Hindlimb muscle (tissue), 1 donor: ENCODE measurements at places on chromosomes 2 and 18. TPM values are rescaled to one million over a fixed set of nuclear protein-coding genes. Genes with fewer than 3 reads are reported as not detected.
A peak's percentile ranks its signal among the peaks of the same experiment; 100 is the strongest.

GYPC gene
- 133 TPM for polyA plus RNA-seq

- peak; percentile 11 for DNase-seq
Observed at GRCh38 chr18:45688113-45688512, 35.9 kb upstream of the SLC14A1 start.

DNA sequence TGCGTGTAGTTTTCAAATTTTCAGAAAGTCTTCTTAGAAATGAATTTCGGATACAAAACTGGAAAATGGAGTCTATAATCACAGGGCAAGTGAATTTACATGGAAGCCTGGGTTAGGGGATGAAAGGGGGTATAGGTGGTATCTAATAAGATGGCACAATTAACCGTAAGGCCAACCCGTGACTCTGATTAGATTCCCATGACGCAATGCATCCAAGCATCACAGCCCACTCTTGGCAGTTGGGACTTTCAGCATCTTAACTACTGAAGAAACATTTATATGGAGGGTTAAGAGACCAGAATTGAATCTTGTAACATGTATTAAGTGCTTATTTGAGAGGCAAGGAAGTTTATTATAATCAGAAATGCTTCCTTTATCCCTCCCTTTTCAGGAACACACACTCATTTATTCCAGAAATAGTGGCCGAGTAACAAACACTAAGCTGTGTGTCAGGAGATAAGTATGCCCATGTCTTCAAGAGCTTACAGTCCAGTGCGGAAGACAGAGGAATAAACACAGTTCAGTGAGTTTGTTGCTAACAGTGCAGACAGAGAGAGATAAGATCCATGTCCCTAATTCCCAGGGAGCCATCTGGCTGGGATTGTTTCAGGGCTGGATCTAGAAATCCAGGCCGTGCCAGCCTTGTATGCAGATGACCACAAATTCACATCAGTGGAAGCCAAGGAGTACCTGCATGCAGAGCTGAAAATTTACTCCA, 151.2 kb downstream of the ANTXR1 start:
- no peak for DNase-seq

DNA sequence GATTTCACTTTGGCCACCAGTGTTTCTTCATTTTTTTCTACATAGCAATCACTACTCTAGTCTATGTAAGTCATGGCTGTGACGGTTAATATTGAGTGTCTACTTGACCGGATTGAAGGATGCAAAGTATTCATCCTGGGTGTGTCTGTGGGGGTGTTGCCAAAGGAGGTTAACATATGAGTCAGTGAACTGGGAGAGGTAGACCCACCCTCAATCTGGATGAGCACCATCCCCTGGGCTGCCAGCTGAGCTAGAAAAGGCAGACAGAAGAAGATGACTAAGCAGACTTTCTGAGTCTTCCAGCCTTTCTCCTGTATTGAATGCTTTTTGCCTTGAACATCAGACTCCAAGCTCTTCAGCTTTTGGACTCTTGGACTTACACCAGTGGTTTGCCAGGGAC, 265.0 kb upstream of the SLC8A1 start:
- no peak for DNase-seq

DCC gene
- 0.14 TPM for polyA plus RNA-seq

DNA sequence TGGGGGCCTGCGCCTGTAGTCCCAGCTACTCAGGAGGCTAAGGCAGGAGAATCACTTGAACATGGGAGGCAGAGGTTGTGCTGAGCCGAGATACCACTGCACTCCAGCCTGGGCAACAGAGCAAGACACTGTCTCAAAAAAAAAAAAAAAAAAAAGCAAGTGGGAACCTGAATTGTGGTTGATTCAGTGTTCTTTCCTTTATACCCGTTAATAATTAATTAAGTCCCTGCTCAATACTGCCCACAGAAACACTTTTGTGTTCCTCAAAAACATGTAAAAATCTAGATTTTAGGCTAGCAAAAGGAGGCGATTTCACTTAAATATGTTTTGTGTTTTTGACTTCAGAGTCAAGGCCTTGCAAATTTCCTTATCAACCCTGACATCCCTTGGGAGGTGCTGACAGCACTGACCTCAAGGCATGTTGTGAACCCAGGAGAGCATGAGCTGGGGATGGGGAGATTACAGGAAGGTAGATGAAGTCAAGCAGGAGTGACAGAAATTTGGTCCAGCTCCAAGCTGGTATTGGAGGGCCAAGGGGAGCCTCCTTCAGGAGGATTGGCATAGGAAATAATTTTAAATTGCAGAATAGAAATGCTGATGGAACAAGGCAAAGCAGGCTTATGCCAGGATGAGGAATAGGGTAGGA, 89.0 kb upstream of the PNPT1 start:
- DNase-seq: no peak

DNA sequence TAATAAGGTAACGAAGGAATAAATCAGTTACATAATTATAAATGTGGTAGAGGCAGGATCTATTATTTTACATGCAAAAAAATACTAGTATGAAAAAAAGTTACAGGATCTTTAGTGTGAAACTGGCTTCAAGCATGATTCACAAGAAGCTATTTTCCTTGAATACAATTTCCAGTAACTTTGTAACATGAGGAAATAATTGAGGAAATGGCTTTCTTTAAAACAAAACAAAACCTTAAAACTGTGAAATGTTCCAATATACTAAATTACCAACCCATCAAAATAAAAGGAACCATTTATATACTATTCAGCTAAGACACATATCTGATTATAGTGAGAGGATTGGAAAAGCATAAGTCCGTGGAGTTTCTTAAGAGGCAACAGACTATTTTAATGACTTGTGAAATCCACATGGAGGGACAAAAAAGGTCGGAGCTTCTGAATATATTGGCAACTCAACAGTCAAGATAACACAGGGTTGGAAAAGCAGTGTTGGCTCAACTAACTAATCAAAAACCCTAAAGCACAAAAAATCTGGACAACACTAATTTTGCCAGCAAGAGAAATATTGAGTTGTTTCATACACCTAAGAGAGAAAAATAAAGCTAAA, 10.6 kb downstream of the IRS1 start:
- no peak for DNase-seq

- no peak for DNase-seq
Observed at GRCh38 chr18:48780201-48780912, 170.4 kb downstream of the SMAD7 start.

GPR35 gene
- polyA plus RNA-seq: 2.5 TPM

GRCh38 chr2:205407984-205408383, 274.3 kb upstream of the NRP2 start:
- DNase-seq: peak; percentile 79

DNA sequence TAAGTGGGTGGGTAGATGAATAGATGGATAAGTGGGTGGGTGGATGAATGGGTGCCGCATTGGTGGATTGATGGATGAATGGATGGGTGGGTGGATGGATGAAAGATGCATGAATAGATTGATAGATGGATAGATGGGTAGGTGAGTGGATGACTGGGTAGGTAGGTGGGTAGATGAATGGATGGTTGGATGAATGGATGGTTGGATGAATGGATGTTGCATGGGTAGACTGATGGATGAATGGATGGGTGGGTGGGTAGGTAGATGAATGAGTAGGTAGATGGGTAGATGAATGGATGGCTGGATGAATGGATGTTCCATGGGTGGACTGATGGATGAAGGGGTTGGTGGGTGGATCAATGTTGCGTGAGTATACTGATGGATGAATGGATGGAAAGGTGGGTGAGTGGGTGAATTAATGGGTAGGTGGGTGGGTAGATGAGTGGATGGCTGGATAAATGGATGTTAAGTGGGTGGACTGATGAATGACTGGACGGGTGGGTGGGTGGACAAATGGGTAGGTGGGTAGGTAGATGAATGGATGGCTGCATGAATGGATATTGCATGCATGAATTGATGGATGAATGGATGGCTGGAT, 30.5 kb downstream of the ANKMY1 start:
- DNase-seq: no peak

MC4R gene
- polyA plus RNA-seq: 0.45 TPM

ARHGAP28 gene
- 23.7 TPM for polyA plus RNA-seq

DNA sequence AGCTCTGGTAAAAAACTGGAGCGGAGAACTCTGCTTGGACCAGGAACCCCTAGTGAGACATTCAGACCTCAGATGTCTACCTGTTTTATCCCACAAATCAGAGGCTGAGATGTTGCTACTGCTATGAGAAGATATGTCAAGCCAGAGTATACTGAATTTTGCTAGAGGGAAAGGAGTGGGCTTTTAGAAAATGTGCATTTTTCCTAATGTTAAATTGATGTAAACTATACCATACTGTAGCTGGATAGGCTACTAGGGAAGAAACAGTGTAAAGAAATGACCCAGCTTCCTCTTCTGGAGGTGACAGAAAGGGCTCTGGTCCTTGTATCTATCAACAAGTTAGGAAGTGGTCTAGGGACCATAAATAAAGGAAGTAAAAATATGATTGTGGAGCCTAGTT, 65.0 kb downstream of the SLC39A10 start:
- no peak for DNase-seq

GRCh38 chr2:233202531-233202944, 48.9 kb upstream of the ATG16L1 start:
- no peak for DNase-seq

ENOSF1 gene
- 30.8 TPM for polyA plus RNA-seq

DNA sequence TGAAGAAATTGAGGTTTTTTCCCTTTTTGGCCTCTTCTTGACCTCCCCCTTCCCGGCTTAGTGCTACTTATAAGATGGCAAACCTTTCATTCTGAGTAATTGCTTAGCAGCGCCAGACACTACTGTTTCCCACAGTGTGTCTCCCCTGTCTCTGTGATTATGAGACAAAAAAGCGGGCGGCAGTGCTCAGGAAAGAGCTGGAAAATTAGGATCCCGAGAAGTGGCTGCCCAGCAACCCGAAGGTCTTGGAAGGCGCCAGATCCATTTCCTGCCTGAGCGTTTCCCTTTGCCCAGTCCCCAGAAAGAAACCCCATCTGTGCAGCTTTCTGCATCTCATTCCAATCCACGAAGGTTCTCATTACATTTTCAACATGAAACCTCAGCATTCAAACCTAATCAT, 191.9 kb upstream of the APCDD1 start:
- DNase-seq: no peak

DNA sequence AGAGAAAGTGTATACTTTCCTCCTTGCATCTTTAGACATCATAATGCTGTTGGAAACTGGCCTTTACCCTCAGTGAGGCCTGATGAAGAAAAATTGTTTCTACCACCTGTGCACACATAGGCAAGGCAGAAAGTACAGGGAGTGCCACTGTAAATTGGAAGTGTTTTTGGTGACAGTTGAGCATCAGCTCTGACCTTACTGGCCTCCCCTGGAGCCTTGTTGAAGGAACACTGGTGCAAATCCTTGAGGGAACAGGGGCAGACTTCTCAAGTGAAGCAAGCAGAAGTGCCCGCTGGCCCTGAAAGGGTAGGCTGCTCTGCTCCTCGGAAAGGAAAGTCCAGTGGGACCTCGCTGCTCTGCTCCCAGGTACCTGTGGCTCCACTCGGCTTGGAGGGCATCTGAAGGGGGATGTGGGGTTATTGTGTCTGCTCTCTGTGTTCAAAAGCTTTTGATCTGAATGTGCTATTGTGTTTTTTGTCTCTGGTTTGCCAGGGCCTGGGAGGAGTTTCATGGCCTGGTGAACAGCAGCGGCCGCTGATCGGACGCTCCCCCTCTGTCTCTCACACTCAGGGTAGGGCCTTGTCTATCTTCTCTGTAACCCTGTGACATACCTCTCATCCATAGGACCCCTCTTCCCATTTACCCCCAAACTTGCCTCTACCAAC, 23.4 kb downstream of the EIF4E2 start:
- DNase-seq: no peak

GRCh38 chr2:40360652-40361051, 91.2 kb downstream of the SLC8A1 start:
- no peak for DNase-seq

DNAJC5G gene
- polyA plus RNA-seq: 0.34 TPM

- peak; percentile 74 for DNase-seq
Observed at GRCh38 chr2:114543236-114543766, 100.9 kb downstream of the DPP10 start.

ALLC gene
- polyA plus RNA-seq: not detected

GRCh38 chr2:193357508-193357907, 1162.8 kb upstream of the TMEFF2 start:
- no peak for DNase-seq

DNA sequence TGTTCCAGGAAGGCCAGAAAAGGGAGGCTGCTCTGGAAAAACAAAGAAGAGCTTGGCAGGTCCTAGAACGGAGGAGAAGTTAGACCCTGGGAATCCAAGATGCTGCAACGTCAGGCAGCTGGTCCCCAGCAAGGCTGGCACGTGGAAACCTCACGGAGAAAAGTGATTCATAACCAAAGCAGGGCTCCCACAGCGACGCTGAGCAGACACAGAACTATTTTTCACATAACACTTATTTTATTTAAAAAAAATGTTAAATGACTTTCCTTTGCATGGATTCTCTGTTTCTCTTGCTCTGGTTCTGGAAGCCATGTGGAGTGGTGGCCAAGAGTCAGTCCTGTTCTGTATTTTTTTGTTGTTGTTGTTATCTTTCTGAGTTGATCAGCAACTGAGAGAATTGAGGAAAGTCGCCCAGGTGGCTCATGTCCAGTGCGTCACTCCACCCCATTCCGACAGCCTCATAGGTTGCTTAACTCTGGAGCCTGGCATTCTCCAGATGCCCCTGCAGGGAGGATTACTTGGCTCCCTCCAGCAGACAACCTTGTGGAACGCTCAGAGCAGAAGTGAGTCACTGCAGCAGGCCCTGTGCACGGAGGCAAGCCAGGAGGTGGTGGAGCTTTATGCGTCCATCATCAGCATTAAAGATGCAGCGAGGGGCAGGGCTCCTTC, 229.9 kb upstream of the HDAC4 start:
- DNase-seq: peak; percentile 30

IL18R1 gene
- polyA plus RNA-seq: 0.50 TPM

DNA sequence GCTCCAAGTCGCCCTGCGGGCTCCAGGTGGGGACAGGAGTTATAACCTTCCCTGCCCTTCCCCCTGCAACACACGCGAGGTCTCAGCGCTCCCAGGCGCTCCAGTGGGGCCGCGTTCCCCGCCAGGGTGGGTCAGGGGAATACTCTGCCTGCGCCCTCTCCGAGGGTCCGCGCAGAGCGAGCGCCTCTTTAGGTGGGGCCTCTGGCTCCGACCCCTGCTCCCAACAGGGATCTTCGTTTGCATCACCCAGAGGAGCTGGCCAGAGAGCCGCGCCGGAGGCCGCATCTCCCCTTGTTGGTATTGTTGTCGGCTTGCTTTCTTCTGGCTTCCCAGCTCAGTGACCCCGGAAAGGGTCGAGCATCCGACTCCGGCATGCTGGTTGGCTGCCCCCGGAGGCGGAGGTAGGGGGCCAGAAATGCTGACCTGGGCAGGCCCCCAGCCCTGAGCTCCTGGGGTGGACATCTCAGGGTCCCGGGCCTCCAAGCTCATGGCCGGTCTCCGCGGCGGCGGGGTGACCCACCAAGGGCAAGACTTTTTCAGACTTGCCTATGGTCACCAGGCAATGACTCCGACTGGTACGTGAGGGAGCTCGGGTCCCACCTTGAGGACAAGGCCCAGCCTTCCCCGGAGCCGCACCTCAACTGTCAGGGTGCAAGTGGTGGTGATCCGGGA, 11.2 kb upstream of the EN1 start:
- DNase-seq: no peak
